Activated CD4-positive, alpha-beta T cell treated with anti-CD3 and anti-CD28 coated beads for 36 hours (primary cell): ENCODE measurements at places on chromosomes 1 and 21.

- DNase-seq, result no peak
These were observed 163.6 kb upstream of the C1orf21 start for GRCh38 chr1:184223216-184223615.

GRCh38 chr1:53129891-53130597 lies 12.4 kb downstream of the SLC1A7 start:
- no peak for DNase-seq

- DNase-seq, result peak; percentile 35
These were observed 440.9 kb upstream of the ZRANB2 start for GRCh38 chr1:71521655-71522264.

GRCh38 chr1:162284206-162284955 lies 92.3 kb downstream of the SPATA46 start:
- no peak for DNase-seq

GRCh38 chr1:219751870-219752507 lies 139.1 kb upstream of the ZC3H11B start:
- DNase-seq, result no peak

DNA sequence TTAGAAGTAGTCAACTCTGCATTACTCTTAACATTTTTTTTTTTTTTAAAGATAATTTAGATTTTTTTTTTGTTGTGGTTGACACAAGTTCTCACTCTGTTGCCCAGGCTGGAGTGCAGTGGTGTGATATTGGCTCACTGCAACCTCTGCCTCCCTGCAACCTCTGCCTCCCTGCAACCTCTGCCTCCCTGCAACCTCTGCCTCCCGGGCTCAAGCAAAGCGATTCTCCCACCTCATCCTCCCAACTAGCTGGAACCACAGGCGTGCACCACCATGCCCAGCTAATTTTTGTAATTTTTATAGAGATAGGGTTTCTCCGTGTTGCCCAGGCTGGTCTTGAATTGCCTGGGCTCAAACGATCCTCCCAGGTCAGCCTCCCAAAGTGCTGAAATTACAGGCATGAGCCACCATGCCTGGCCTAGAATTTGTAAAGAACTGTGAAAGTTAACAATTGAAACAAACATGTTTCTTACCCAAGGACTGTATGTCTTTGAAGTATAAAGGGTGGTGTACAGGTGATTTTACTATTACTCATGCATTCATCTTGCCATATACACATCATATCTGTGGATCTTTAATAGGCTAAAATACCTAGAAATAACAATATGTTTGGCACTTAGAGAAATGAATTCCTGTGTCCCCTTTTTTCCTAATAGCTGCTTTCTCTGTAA lies 114.7 kb downstream of the ATP5PO start:
- DNase-seq, result no peak

- no peak for DNase-seq
These were observed 23.9 kb downstream of the RNF2 start for GRCh38 chr1:185069202-185069772.

DNA sequence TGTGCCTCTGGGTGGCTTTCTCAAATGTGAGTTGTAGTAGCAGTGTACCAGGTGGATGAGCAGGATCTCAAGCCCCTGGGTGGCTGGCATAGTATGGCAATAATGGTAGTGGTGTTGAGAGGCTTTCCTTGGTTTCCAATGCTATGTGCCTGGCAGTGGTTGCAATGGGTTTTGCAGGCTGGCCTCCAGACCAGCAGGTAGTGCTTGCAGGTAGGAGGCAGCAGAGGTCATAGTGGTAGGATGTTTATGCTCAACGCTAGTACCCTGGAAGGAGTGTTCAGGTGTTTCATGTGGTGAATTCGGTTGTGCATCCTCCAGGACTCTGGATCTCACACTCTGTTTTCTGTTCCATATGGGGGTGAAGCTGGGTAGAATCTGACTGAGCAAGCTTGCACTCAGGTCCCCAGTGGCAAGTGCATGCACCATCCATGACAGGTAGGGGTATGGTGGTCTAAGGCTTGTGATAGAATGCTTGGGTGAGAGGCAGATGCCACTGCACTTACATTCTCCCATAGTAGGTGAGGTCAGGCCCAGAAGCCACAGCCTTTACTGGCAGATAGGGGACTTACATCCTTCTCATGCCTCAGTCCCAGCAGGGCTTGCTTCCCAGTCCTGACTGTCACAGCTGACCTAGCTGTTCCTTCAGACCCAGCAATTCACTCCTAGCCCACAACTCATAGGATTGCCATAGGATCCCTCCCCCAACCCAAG lies 410.5 kb upstream of the LRRC7 start:
- DNase-seq, result no peak

GRCh38 chr1:119915517-119915916 lies 19.2 kb upstream of the ADAM30 start:
- DNase-seq, result no peak

DNA sequence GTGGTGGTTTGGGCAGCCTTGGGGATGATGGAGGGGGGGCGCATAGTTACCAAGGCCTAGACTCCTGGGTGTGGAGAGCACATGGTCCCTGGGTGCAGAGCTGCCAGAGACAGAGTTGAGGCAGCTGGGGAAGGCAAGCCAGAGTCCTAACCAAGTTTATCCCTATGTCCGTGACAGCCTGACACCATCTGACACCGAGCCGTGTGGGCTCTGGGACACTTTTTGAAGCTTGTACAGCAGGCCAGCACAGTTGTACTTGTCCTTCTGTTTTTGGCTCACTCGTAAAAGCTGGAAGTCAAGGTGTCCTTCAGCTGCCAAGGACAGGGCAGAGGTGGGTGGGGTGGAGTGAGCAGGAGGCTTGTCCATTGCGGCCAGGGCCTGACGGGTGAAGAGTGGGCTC lies 28.5 kb downstream of the SLC26A9 start:
- DNase-seq, result no peak

GRCh38 chr1:161678500-161678899 lies 15.6 kb downstream of the FCGR2B start:
- DNase-seq, result no peak
